ENCODE measurements at places on chromosomes 16 and 17. TPM values are rescaled to one million over a fixed set of nuclear protein-coding genes. Genes with fewer than 3 reads are reported as not detected.
A peak's percentile ranks its signal among the peaks of the same experiment; 100 is the strongest.

DNA sequence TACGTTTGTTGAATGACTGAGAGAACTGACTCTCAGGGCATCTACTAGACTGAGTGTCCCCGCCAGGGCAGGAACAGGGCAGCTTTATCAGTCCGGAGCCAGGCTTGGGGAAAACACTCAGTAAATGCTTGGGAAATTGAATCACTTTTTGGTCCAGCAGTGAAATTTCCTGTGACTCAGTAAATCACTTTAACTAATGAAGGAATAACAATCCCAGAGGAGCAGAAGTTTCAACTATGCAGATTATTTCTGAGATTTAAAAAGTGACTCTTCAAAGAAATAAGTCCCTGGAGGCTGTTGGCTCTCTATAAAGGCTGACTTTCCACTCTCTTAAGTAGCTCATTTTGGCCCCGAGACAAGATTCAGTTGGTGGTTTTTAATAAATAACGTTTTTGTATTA, 101.8 kb downstream of the FOXL1 start:
- H3K27ac ChIP-seq, result no peak overlapping the region
- no peak for DNase-seq
- no peaks in the 10 kb centered on the region for H3K27me3 ChIP-seq
- H3K4me1 ChIP-seq, result no peaks in the 10 kb centered on the region
- no peak overlapping the region for H3K4me3 ChIP-seq

DNA sequence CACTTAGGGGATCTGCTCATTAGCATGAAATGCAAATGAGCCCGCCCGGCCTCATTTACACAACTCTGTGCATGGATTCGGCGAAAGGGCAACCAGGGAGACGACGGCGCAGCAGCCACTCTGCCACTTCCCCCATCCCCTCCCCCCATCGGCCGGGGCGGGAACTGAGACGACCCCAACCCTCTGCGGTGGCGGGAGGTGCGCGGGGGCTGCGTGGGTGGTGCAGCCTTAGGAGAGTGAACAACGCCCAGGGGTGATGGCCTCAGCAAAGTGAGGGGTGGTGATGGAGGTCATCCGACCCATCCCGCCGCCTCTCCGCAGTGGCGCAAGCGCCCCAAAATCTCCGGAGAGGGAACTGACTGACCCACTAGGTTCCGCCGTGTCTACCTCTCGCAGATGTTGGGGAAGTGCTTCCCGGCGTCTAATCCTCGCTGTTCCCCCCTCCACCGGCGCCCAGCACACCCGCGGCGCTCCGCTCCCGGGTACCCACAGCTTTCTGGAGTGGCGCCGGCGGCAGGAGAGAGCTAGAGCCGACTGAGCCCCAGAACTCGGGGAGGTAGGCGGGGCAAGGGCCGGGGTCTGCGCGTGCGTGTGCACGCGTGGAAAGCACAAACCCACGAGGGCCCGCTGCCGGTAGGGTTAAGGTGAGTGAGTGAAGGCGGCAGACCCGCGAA, 1.4 kb upstream of the CACNA1G start:
- DNase-seq, result peak; percentile 75
- peaks cover 41% of the 10 kb centered on the region for H3K4me1 ChIP-seq
- H3K36me3 ChIP-seq, result no peaks in the 10 kb centered on the region
- H3K27me3 ChIP-seq, result peaks cover 12% of the 10 kb centered on the region
- peak overlapping the region; percentile 77 for H3K4me3 ChIP-seq

DNA sequence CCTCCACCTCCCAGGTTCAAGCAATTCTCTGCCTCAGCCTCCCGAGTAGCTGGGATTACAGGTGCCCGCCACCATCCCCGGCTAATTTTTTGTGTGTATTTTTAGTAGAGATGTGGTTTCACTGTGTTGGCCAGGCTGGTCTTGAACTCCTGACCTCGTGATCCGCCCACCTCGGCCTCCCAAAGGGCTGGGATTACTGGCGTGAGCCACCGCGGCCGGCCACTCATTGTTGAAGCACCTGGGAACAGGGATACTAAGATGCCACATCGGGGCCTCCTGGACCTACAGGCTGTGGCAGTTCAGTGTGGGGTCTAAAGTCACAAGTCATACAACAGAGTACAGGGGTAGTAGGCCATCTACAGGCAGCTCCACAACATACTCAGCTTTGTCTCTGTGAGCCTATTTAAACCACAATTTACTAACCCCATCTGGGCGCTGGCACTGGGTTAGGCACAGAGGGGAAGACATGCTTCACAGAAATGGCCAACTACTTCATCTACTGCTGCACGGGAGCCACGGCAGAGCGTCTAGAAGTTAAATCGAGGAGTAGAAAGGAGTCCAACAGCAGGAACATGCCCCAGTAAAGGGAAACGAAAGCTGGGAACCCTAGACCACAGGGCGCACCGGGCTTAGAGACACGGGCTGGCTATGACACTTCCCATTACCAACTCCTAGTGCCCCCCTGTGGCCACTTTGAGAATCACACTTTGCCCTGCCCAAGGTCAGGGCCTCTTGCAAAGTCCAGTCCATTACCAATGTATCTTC, 4.3 kb downstream of the VAMP2 start:
- no peaks in the 10 kb centered on the region for H3K36me3 ChIP-seq
- peaks cover 14% of the 10 kb centered on the region for H3K27me3 ChIP-seq
- H3K4me1 ChIP-seq, result peaks cover 29% of the 10 kb centered on the region
- no peak overlapping the region for H3K4me3 ChIP-seq
- DNase-seq, result peak; percentile 96

GRCh38 chr16:1823821-1824220, 2.8 kb downstream of the HAGH start:
- peak overlapping the region; percentile 84 for H3K27ac ChIP-seq
- peak; percentile 69 for DNase-seq
- peaks cover 15% of the 10 kb centered on the region for H3K4me1 ChIP-seq
- no peaks in the 10 kb centered on the region for H3K36me3 ChIP-seq

GRCh38 chr16:27460213-27460612, 58.2 kb downstream of the IL21R start:
- no peak overlapping the region for H3K27ac ChIP-seq
- no peaks in the 10 kb centered on the region for H3K36me3 ChIP-seq
- DNase-seq, result no peak
- no peak overlapping the region for H3K4me3 ChIP-seq
- peaks cover 2% of the 10 kb centered on the region for H3K4me1 ChIP-seq

- no peak overlapping the region for H3K4me3 ChIP-seq
- DNase-seq, result peak; percentile 10
- peak overlapping the region; percentile 55 for H3K27ac ChIP-seq
- peaks cover 2% of the 10 kb centered on the region for H3K36me3 ChIP-seq
- H3K4me1 ChIP-seq, result peaks cover 11% of the 10 kb centered on the region
These were observed 8.1 kb downstream of the BTBD17 start for GRCh38 chr17:74353446-74354060.

DNA sequence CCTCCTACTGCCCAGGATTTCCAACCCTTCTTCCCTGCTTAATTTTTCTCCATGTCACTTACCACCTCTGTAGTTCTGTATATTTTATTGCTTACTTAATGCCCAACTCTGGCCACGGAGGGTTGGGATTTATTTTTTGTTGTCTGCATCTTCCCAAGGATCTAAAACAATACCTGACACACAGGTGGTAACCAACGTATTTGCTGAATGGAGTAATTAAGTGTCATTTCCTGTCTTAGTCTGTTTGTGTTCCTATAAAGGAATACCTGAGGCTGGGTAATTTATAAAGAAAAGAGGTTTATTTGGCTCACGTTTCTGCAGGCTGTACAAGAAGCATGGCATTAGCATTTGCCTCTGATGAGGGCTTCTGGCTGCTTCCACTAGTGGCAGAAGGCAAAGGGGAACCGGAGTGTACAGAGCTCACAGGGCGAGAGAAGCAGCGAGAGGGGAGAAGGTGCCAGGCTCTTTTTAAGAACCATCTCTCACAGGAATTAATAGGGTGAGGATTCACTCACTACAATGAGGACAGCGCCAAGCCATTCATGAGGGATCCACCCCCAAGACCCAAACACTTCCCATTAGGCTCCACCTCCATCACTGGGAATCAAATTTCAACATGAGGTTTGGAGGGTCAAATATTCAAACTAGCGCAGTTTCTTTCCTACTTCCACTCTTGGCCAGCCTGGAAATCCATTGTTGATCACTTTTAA, 44.8 kb downstream of the ERN1 start:
- H3K4me3 ChIP-seq, result no peak overlapping the region
- peaks cover 13% of the 10 kb centered on the region for H3K4me1 ChIP-seq
- H3K36me3 ChIP-seq, result no peaks in the 10 kb centered on the region
- DNase-seq, result no peak
- no peak overlapping the region for H3K27ac ChIP-seq
- H3K27me3 ChIP-seq, result no peaks in the 10 kb centered on the region

DNA sequence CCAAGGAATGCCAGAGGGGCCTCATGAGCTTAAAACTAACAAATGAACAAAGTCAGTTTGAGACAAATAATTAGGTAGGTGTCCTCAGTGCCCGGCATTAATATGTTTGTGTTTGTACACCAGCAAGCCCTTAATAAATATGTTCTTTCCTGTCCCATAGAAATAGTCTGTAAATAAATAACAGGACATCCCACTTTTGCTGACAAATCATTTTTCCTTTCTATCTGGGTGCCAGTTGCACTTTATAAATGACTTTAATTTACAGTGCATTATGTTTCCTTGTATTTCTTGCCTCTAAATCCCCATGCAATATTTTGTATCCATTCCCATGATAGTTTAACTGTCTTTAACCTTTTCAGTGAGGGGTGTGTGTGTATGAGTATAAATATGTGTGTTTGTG, 170.3 kb downstream of the CBLN1 start:
- H3K4me1 ChIP-seq, result no peaks in the 10 kb centered on the region
- peaks cover 5% of the 10 kb centered on the region for H3K27me3 ChIP-seq
- no peak overlapping the region for H3K27ac ChIP-seq
- H3K36me3 ChIP-seq, result no peaks in the 10 kb centered on the region

DNA sequence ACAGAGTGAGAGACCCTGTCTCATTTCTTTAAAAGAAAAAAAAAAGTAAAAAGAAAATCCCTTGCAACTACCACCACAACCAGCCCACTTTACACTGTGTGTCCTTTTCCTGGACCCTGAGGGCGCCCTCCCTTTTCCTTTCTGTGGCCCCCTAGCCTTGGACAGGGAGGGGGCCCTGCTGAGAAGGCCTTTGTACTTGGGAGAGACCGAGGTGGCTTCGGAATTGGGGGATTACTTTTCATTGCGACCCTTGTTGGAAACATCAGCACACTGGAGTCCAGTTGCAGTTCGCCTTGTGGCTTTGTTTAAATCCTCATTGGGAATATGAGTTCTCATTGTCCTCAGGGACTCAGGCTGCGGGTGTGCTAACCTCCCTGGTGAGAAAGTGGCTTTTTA, 9.4 kb upstream of the DNASE1 start:
- peaks cover 4% of the 10 kb centered on the region for H3K27me3 ChIP-seq
- H3K4me3 ChIP-seq, result no peak overlapping the region
- H3K27ac ChIP-seq, result no peak overlapping the region

- H3K4me1 ChIP-seq, result peaks cover 49% of the 10 kb centered on the region
- H3K36me3 ChIP-seq, result no peaks in the 10 kb centered on the region
- no peak for DNase-seq
- H3K4me3 ChIP-seq, result peak overlapping the region; percentile 76
These were observed 10.7 kb downstream of the DLG4 start for GRCh38 chr17:7208754-7209460.

GRCh38 chr17:2468270-2468669, 43.4 kb downstream of the METTL16 start:
- H3K27ac ChIP-seq, result no peak overlapping the region
- H3K36me3 ChIP-seq, result no peaks in the 10 kb centered on the region
- H3K4me1 ChIP-seq, result no peaks in the 10 kb centered on the region
- no peak overlapping the region for H3K4me3 ChIP-seq
- H3K27me3 ChIP-seq, result no peaks in the 10 kb centered on the region

- H3K27me3 ChIP-seq, result no peaks in the 10 kb centered on the region
- no peak overlapping the region for H3K4me3 ChIP-seq
- DNase-seq, result no peak
- H3K27ac ChIP-seq, result no peak overlapping the region
- H3K4me1 ChIP-seq, result peaks cover 14% of the 10 kb centered on the region
These were observed 76.8 kb downstream of the RPGRIP1L start for GRCh38 chr16:53626811-53627210.

DNA sequence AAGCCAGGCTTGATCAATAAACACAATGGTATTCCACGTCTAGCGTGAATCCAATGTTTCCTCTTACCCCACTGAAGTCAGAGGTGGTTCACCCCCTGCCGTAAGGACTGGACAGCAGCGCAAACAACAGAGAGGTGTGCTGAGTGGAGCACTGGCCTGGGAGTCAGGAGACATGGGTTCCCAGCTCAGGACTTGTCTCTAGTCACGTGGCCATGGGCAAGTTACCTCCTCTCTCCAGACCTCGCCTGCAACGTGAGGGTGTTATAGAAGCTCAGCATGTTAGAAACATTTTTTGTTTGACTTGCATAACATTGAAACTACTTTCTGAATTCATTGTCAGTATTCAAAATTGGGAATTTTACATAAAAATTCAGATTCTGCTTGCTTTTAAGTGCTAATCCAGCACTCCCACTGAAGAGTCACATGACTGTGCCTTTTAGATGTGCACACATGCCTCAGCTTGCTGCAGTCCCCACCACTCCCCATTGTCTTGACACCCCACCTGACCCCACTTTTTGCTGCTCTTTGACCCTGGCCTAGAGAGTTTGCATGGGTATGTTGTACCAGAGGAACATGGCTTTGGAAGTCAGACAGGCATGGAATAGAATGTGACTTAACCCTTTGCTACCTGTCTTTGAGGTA, 8.8 kb upstream of the CPNE2 start:
- H3K4me1 ChIP-seq, result peaks cover 1% of the 10 kb centered on the region
- H3K27me3 ChIP-seq, result peaks cover 1% of the 10 kb centered on the region
- no peak for DNase-seq
- peak overlapping the region; percentile 14 for H3K4me3 ChIP-seq
- no peak overlapping the region for H3K27ac ChIP-seq

DNA sequence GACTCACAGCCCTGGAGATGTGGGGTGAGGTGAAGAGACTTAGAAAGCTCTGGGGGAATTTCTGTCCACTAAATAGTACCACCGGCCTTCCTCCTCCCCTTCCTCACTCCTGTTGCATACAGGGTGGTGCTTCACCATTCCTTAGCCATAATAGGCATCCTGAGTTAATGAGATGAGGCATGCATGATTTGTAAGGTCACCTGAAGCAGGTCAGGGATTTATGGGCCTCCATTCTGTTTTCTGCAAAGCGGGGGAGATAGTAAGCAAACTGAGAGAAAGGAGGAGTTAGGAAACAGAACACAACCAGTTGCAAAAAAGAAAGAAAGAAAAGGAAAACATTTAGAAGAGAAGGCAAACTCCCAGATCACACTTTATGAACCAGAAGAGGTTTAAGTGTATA, 9.3 kb upstream of the MYOCD start:
- no peak overlapping the region for H3K4me3 ChIP-seq
- H3K4me1 ChIP-seq, result no peaks in the 10 kb centered on the region
- H3K27me3 ChIP-seq, result no peaks in the 10 kb centered on the region

DNA sequence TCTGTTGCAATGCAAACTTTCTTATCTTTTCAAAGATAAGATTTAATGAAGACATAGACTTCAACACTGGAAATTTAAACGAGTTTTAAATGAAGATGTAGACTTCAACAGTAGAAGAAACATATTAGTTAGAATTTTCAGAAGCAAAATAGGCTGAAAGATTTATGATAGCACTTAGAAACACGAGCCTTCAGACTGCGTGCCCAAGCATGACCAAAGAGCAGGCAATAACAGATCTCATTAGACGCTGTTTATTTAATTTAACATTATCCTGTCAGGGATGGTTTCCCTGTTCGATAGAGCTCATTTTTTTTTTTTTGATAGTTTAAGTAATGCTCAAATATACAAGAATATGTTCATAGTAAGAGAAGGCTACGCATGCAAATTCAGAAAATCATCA, 604.7 kb upstream of the SOX9 start:
- no peaks in the 10 kb centered on the region for H3K27me3 ChIP-seq
- H3K27ac ChIP-seq, result no peak overlapping the region
- no peak overlapping the region for H3K4me3 ChIP-seq
- no peaks in the 10 kb centered on the region for H3K36me3 ChIP-seq

PITPNC1 gene
- total RNA-seq, result 40.3 TPM

TBC1D3I gene
- total RNA-seq, result 3.0 TPM

KRT9 gene
- total RNA-seq, result not detected

SLC6A2 gene
- not detected for total RNA-seq

EMP2 gene
- total RNA-seq, result 27.8 TPM

ADAD2 gene
- not detected for total RNA-seq

DCAF7 gene
- 137 TPM for total RNA-seq

SLC52A1 gene
- not detected for total RNA-seq

INCA1 gene
- total RNA-seq, result 0.44 TPM
